RKO (cell line): ENCODE measurements at places on chromosomes 2 and 18.

DNA sequence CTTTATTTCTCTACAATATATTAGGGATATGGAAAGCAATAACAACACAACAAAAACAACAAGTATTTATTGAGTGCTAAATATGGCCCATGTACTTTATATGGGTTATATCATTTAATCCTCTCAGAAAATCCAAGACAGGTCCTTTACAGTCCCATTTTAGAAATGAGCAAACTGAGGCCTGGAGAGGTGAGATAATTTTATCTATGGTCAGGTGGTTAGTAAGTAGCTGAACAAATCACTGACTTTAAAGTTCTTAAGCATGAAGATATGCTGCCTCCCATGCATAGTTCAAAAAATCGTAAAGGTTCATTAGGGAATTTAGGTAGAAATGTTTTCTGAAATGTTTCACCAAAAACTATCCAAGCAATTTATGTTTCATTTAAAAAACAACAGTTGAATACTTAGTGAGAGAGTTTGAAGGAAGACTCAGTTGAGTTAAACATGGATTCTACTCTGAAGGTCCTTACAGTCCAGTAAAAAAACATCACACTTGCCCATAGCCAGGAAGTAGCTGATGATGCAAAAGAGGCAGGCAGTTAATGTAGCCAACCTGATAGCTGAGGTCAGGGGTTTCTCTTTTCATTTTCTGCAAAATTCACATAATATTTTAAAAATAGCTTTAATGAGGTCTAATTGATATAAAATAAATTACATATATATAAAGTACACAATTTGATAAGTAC is 7.6 kb upstream of the NFE2L2 start:
- DNase-seq, result no peak

DNA sequence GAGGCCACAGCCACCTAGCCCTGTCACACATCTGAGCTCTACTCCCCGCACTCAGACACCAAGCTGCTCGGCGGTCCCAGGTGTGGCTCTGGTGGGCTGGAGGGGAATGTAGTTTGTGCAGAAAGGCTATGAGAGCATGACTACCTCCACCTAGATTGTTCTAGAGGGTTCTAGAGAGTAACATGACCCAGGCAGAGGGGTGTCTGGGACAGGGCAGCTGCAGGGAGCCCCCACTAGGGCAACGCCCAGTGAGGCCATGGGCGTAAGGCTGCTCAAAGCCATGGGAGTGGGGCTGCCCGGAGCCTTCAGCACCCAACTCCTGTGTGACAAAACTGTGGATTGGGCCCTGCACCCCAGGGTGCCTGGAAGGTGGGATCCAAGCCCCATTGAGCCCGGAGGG is 511.4 kb upstream of the MYT1L start:
- no peak for DNase-seq

DNA sequence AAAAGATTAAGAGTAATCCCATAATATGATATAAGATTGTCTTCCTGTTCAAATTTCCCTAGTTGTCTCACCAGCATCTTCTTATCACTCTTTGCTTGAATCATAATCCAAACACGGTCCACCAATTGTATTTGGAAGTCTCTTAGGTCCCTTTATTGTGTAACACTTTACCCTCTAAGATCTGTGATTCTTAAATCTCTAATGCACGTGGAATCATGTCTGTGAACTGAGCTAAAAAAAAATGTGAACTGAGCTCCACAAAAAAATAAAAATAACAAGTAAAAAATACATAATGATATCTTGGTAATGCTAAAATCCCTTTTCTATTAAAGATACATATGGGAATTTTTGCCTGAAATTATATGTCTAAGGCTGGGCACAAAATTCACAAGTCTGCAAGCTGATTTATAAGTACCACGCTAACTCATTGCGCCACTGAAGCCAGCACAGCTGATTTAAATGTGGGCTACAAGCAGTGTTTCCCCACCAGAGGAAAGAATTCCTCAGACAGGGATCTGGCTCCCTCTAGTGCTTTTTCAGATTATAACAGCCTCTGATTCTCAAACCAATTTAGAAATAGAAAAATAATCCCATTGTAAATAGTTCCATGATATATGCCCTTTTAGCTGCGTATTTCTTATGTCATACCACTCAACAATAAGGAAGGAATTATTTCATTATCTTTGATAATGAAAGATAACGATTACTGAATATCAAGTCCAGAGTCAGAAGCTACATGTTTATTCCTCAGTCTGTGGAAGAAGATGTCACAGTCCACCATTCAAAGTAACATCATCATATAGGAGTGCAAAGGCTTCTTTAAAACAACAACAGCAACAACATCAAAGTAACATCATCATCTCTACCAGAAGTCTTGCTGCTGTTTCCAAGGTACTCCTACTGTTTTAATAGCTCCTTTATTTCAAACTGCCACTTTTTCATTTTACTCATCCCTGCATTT is 22.9 kb downstream of the RBM43 start:
- peak; percentile 64 for DNase-seq

DNA sequence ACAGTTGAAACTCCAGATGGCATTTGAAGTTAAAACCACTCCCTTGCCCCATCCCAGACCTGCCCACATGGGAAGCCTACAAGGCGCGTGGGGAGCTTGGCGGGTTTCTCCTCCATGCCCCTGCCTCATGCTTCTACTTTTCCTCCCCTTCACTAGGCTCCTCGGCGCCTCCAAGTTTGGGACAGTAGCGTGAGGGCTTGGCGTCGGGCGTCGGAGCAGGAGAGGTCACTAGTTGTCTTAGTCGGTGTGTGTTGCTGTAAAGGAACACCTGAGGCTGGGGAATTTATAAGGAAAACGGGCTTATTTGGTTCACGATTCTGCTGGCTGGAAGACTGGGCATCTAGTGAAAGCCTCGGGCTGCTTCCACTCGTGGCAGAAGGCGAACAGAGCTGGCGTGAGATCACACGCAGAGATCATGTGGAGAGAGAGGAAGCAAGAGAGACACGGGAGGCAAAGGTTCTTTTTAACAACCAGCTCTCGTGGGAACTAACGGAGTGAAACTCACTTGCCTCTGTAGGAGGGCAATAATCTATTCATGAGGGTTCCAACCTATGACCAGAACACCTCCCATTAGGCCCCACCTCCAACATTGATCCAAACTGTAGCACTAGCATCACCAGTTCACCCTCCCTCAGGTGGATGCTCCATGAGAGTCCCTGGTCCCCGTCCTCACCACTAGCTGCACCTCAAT is 25.3 kb downstream of the ITM2C start:
- no peak for DNase-seq

GRCh38 chr18:57741273-57741672 is 61.8 kb downstream of the ATP8B1 start:
- DNase-seq, result no peak

DNA sequence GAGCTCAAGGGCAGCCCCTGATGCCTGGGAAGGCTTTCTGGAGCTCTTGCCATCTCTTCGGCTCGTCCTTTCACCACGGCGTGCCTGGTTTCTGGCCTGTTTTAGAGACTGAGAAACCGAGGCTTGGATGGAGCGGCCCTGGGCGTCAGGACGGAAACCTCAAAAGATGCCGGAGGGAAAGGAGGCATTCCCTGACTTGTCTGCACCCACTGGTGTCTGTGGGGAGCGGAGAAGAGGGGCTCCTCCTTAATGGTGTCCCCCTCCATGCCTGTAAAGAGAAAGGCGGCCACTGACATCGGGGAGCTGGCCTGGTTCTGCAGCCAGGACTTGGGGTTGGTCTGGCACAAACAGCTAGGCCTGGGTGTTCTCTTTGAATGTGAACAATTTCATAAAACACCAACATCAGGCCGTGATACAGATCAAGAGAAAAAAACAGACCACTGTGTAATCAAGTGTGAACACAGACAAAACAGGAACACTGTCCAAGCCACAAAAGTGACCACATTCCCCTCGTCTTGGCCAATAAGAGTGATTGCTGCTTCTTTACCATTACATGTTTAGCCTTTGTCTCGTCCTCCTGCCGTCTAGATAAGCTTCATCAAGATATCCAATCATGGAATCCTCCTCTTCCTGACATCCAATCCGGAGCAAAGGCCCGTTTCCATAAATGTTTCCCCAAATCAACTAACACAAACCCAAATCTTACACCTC is 633 bp upstream of the ILKAP start:
- DNase-seq, result no peak

DNA sequence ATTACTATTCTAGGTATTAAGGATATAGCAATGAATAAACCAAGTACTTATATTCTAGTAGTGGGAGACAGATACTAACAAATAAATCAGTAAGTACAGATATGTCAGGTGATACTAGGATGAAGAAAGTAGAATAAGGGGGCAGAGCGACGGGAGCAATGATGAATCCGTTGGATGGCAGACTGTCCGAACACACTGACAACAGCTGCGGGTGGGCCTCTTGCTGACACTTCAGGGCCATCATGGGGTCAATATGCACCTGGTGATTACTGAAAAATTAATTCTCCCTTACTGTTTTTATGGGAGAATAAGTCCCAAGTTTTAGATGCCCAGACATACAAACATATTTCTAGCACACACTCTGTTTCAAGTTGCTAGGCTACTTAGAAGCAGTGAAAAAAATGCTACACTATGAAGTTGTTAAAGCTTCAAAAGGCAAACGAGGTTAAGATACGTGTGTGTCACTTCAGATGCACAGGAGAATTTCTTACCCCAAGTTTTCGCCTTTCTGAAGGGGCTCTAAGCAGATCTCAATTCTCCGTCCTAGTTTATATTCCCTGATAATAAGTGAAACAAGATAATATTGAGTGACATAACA is 78.7 kb downstream of the USP40 start:
- no peak for DNase-seq

GRCh38 chr2:223786236-223786635 is 51.1 kb downstream of the AP1S3 start:
- DNase-seq, result no peak

DNA sequence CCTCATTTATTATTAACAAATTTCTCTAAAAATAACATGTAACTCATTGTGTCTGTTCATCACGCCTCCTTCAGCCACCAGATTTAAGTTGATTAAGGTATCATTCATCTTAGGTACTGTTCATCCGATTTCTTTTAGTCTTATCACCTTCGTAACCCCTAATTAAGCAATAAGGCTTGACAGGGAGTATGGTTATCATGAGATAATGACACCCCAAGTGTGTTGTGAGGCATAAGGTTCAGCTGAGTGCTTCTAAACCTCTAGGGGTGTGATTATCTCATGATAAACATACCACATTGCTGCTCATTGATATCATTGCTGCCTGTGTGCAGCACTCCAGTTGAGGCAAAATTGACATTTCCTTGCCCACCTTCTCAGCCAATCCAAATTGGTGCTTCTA is 158.9 kb upstream of the BOD1L2 start:
- DNase-seq, result no peak

GRCh38 chr2:39516347-39517101 is 79.4 kb upstream of the MAP4K3 start:
- no peak for DNase-seq

GRCh38 chr2:7019191-7019590 is 102.0 kb downstream of the RNF144A start:
- DNase-seq, result no peak

GRCh38 chr2:86420913-86421312 is 20.3 kb upstream of the KDM3A start:
- no peak for DNase-seq

DNA sequence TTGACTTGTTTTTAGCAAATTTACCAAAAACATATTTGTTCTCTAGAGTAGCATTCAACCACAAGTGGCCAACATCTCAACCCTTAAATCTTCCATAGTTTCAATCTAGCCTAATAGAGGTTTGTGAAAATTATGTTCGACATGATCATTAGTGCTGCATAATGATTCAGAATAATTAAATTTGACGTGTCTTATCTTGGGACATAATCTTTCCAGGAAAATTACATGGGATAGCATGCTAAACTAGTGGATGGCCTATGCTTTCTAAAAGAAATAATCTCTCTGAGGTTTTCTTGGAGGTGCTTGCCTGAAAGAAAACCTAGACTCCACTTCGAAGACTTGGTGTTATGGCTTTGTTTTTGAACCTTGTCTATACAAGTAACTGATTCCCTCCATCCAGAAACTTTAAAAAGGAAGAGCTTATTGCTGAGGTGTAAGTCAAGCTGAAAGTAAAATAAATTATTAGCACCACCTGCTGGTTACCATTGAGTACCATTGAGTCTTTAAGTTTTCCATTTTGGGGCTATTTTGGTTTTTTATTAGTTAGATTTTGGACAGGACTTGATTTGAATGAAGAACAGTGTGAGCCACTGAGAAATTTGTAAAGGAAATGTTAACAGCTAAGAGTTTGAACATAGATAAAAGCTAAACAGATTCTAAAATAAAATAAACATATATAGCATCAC is 32.7 kb downstream of the COX7A2L start:
- DNase-seq, result peak; percentile 53

DNA sequence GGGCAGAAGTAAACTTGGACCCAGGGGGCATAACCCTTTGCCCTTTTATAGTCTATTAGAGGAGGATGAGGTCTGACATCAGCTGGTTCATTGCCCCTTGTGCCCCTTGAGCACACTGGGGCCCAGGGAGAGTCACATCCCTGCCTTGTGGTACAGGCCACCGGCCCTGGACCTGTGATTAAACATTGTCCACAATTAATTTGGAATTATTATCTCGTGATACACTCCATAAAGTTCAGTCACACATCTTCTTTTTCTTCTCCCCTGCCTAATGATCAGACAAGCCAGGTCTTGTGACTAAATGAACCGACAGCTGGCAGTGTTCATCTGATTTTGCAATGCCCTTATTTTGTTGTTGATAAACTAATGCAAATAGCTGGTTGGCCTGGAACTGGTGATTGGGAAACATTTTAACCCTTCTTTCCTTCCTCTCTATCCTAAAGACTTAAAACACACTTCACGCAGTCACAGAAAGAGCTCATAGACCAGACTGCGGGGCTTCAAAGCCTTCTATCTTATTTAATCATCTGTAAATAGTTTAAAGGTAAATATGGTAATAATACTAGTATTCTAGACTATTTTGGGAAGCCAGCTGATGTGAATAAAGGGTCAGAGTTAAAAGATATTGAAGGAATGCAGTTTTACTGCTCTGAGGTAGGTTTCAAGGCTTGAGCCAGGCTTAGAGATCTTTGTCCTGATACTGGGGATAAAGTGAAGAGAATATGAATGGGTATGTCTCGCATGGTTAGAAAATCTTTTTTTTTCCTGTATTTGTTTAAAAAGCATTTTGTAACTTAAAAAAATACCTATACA is 13.4 kb downstream of the IL1R1 start:
- no peak for DNase-seq

DNA sequence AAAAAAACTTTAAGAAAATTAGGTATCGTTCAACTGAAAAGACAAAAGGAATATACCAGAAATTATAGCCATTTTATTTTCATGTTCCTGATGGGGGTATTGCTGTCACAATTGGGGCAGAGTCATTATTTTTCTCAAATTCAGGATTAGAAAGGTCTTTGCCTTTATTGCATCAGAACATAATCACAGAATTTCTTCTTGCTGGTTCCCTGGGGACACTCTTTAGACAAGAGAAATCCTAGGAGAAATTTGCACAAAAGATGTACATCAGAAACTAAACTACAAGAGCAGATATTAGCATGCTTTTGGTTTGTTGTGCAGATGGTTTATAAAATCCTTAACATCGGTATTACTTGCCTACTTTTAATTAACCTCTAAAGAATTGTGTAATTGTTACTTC is 103.2 kb downstream of the NCOA1 start:
- no peak for DNase-seq

GRCh38 chr2:60275958-60276357 is 277.5 kb downstream of the BCL11A start:
- DNase-seq, result no peak
